Fibroblast of skin of back (primary cell): ENCODE measurements at places on chromosomes 12 and 14.

DNA sequence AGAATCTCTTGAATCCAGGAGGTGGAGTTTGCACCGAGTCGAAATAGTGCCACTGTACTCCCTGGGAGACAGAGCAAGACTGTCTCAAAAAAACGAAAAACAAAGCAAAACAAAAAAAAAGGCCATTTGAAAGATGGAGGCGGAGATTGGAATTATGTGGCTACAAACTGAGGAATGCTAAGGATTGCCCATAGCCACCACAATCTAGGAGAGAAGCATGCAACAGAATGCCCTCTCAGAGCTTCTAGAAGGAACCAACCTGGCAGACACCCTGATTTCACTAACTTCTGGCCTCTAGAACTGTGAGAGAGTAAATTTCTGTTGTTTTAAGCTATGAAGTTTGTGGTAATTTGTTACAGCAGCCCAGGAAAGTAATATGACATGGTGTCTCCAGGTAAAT is 50.1 kb upstream of the LIMA1 start:
- peak; percentile 25 for DNase-seq

- no peak for DNase-seq
Measured at GRCh38 chr14:92322516-92322915, 449 bp upstream of the SLC24A4 start.

- DNase-seq = peak; percentile 35
Measured at GRCh38 chr12:124188561-124189405, 106.1 kb upstream of the RFLNA start.

- peak; percentile 68 for DNase-seq
Measured at GRCh38 chr12:7832059-7832696, 40.5 kb downstream of the SLC2A14 start.

DNA sequence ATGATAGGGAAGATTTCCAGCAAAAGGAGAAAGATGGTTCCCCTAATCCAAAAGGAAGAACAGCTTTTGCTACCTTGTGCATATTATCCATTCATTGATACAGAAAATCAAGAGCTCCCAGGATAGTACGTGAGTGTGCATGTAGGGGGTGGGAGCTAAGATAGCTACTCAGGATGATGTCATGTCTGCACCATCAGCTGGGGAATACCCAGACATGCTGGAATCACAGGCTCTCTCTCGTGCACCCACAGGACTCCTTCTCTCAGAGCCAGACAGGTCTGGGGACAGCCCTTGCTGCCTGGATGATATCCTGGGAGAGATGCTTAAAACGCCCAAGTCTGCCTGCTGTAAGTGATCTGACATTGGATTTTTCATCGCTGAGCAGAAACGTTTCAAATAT is 38.9 kb downstream of the FOXN3 start:
- peak; percentile 73 for DNase-seq

GRCh38 chr14:104758981-104759969 is 6.3 kb downstream of the SIVA1 start:
- DNase-seq = no peak

DNA sequence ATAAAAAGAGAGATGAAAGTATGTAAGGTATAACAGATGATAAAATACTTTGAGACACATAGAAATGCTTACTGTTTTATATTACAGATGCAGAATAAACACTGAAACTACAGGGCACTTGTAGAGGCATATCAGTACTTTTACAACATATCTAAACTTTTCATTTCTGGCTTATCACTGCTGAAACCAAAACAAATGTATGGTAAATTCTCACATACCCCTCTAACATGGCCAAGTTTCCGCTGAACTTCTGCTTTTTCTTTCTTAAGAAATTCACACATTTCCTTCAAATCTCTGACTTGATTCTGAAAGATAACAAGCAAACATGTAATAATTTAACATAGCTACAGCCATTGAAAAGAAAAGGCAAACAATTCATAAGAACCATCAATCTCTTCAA is 33.3 kb upstream of the C12orf50 start:
- DNase-seq = no peak

DNA sequence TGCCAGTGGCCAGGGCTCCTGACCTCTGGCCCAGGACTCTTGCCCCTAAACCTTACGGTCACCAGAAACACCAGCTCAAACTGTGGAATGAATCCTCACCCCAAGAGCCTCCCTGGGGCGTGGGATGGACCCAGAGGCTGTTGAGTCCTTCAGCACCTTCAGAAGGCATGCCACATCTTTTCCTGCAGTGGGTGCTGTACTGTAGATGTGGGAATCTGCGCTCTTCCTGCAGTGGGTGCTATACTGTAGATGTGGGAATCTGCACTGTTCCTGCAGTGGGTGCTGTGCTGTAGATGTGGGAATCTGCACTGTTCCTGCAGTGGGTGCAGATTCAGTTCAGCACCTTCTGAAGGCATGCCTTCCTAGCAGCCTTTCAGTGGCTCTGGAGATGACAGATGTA is 1.2 kb downstream of the KRT82 start:
- no peak for DNase-seq

GRCh38 chr12:24778486-24779304 is 170.2 kb downstream of the BCAT1 start:
- DNase-seq = peak; percentile 49

DNA sequence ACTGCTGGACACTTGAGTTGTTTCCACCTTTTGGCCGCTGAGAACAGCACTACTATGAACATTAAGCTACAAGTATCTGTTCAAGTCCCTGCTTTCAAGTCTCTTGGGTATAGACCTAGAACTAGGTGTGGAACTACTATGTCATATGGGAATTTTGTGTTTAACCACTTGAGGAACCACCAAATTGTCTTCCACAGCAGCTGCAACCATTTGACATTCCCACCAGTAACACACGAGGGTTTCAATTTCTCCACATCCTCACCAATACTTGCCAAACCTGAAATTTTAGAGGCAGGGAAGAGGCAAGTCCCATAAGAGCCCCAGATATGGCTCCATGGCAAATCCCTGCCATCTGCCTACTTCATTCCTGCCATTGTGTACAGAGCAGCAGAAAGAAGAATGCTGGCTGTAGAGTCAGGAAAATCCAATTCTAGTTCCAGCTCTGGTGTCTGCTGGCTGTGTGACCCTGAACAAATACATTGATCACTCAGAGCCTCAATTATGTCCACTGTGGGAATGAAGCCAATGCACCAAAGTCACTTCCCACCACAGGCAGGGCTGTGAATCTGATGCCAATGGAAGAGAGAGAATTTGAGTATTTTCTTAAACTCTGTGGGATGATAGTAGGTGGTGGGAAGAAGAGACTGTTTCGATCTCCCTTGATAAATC is 17.8 kb downstream of the PITPNM2 start:
- DNase-seq = no peak

- DNase-seq = no peak
Measured at GRCh38 chr14:57746563-57746962, 119.3 kb downstream of the SLC35F4 start.

- DNase-seq = no peak
Measured at GRCh38 chr12:55687746-55688145, 20.0 kb downstream of the ITGA7 start.

GRCh38 chr14:53957739-53958138 is 1.1 kb upstream of the BMP4 start:
- DNase-seq = no peak

DNA sequence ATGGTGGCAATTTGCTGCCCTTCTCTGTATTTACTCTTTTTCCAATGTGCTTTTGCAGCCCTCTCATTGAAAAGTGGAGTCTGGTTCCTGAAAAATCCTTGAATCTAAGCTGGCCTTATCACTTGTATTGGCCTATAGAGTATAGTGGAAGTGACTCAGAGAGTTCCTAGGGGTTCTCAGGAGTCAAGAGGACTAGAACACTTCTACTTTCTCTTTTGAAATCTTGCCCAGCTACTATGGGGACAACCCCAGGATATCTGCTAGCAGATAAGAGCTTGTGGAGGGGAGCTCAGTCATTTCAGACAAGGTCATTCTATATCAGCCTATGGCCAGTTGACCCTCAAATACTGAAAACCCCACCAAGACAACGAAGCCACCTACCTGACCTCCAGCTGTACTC is 26.7 kb upstream of the WSCD2 start:
- no peak for DNase-seq

DNA sequence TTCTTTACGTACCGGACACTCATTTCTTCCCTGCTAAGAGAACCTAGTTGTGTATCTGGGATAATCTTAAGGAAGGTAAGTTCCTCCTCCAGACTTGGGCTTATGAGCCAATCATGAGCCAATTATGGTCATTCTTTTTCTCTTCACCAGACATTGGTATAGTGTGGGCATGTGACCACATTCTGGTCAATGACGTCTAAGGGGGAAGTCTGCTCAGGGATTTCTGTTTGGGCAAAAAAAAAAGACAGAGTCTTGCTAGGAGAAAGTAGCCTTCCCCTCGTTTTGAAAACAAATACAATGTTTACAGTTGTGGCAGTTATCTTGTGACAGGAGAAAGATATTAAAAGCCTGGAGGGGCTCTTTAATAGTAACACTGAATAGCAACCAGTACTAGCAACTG is 20.1 kb upstream of the PLXNC1 start:
- no peak for DNase-seq

GRCh38 chr12:43428088-43428600 is 123.9 kb downstream of the ADAMTS20 start:
- no peak for DNase-seq

- DNase-seq = peak; percentile 49
Measured at GRCh38 chr14:39491134-39491571, 58.9 kb upstream of the FBXO33 start.

- DNase-seq = peak; percentile 58
Measured at GRCh38 chr12:111330800-111331752, 37.8 kb downstream of the PHETA1 start.

DNA sequence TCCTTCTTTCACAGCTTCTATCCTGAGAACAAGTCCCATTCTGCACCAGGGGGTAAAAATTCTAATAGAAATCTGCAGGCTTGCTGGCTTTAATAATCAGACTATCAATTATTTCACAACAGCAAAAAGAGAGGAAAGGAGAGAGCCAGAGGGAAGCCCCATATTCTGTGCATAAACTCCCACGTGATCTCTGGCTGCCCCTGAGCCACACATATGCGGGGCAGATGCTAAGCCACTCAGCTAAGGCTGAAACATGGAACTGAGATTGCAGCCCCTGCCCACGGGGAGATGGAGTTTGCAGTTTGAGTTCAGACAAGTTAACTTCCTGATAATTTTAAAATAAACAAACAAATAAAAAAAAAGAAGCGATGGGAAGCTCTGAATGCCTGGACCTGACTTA is 254.4 kb upstream of the CCDC196 start:
- DNase-seq = no peak

DNA sequence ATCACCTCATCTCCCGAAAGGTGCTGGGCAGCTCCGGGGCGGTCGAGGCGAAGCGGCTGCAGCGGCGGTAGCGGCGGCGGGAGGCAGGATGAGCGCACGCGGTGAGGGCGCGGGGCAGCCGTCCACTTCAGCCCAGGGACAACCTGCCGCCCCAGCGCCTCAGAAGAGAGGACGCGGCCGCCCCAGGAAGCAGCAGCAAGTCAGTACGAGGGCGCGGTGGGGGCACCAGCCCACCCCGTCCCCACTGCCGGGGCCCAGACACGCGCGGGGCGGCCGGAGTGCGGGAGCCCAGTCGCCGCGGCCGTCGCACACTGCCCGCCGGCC is 862 bp downstream of the HMGA2 start:
- DNase-seq = no peak

DNA sequence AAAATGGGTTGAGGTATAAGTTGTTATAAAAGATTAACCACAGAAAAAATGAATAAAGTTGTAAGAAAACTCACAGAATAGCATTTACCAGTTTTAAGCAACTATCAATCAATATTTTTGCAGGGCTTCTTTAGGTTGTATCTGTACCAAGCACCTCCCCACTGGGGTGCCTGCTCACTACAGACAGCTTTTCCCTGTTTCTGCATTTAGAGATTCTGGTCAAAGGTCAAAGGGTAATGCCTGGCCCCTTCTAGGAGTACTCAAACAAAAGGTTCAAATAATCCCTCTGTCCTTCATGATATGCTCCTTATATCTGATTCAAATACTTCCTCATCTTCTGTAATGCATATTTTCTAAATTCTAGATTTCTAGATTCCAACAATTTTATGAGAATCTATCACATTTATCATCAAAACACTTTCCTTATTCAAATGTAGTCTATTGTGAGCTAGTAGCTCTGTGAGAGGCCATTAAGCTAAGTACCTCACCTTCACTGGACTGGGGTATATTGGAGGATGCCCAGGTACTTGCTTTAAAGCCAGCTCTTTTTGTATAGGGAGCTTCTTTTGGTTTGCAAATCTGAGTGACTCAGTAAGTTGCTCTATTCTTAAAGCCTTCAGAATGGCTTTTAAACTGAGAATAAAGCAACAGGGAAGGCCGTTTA is 120.7 kb upstream of the PTPRB start:
- no peak for DNase-seq

GRCh38 chr14:73248108-73248868 is 11.0 kb downstream of the PAPLN start:
- DNase-seq = no peak

- peak; percentile 17 for DNase-seq
Measured at GRCh38 chr12:47636908-47637780, 68.7 kb downstream of the RPAP3 start.

GRCh38 chr12:51592034-51592705 is 1.1 kb downstream of the SCN8A start:
- DNase-seq = peak; percentile 92

GRCh38 chr12:64678248-64678647 is 68.0 kb downstream of the RASSF3 start:
- no peak for DNase-seq

DNA sequence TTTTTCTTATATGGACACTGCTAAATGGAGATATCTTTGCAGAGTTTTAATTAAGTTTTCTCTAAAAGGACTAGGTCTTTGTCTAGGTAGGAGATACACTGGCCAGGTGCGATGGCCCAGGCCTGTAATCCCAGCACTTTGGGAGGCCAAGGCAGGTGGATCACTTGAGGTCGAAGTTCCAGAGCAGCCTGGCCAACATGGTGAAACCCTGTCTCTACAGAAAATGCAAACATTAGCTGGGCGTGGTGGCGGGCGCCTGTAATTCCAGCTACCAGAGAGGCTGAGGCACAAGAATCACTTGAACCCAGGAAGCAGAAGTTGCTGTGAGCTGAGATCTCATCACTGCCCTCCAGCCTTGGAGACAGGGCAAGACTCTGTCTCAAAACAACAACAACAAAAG is 17.1 kb upstream of the CERS5 start:
- DNase-seq = no peak

- no peak for DNase-seq
Measured at GRCh38 chr14:85824526-85824925, 294.6 kb downstream of the FLRT2 start.

GRCh38 chr14:101116486-101117130 is 213.1 kb upstream of the RTL1 start:
- DNase-seq = no peak

GRCh38 chr14:74671789-74672188 is 41.1 kb downstream of the AREL1 start:
- peak; percentile 75 for DNase-seq
